ENCODE measurements at places on chromosomes 2 and 18. TPM values are rescaled to one million over a fixed set of nuclear protein-coding genes. Genes with fewer than 3 reads are reported as not detected.

- no peak overlapping the region for H3K4me3 ChIP-seq
- H3K27me3 ChIP-seq = no peaks in the 10 kb centered on the region
- H3K27ac ChIP-seq = no peak overlapping the region
- H3K4me1 ChIP-seq = peaks cover 8% of the 10 kb centered on the region
- DNase-seq = no peak
These were observed 29.9 kb downstream of the C18orf54 start for GRCh38 chr18:54387631-54388030.

LMAN2L gene
- total RNA-seq = 17.6 TPM

- no peaks in the 10 kb centered on the region for H3K27me3 ChIP-seq
- no peak overlapping the region for H3K4me3 ChIP-seq
- H3K27ac ChIP-seq = no peak overlapping the region
- H3K4me1 ChIP-seq = peaks cover 10% of the 10 kb centered on the region
- no peak for DNase-seq
These were observed 443.1 kb downstream of the THSD7B start for GRCh38 chr2:137208431-137208891.

GRCh38 chr2:127106457-127106990 lies 430 bp downstream of the BIN1 start:
- no peak for DNase-seq
- no peak overlapping the region for H3K27ac ChIP-seq
- H3K36me3 ChIP-seq = no peaks in the 10 kb centered on the region
- H3K4me1 ChIP-seq = peaks cover 4% of the 10 kb centered on the region

- H3K4me3 ChIP-seq = no peak overlapping the region
- no peak overlapping the region for H3K27ac ChIP-seq
- H3K36me3 ChIP-seq = no peaks in the 10 kb centered on the region
- DNase-seq = no peak
- no peaks in the 10 kb centered on the region for H3K4me1 ChIP-seq
- no peaks in the 10 kb centered on the region for H3K27me3 ChIP-seq
These were observed 64.2 kb upstream of the THOC1 start for GRCh38 chr18:332007-332406.

- no peak overlapping the region for H3K4me3 ChIP-seq
- no peaks in the 10 kb centered on the region for H3K27me3 ChIP-seq
- H3K4me1 ChIP-seq = peaks cover 5% of the 10 kb centered on the region
- no peak for DNase-seq
- no peaks in the 10 kb centered on the region for H3K36me3 ChIP-seq
These were observed 335.2 kb downstream of the LPIN1 start for GRCh38 chr2:12081481-12082210.

DNA sequence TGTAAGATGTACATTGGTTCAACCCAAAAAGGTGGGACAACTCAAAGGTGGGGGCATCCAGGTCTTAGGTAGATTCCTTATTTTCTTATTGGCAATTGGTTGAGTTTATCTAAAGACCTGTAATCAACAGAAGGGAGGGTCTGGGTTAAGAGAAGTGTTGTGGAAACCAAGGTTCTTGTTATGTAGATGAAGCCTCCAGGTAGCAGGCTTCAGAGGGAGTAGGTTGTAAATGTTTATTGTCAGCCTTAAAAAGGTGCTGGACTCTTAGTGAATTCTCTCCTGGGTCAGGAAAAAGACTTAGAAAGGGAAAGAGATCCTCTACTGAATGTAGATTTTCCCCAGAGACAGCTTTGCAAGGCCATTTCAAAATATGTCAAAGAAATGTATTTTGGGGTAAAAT lies 125.3 kb upstream of the NDUFV2 start:
- no peaks in the 10 kb centered on the region for H3K27me3 ChIP-seq
- no peak for DNase-seq
- H3K4me3 ChIP-seq = no peak overlapping the region
